ENCODE measurements at places on chromosomes 12 and 14. TPM values are rescaled to one million over a fixed set of nuclear protein-coding genes. Genes with fewer than 3 reads are reported as not detected.

The CPNE8 gene
- 33.0 TPM for total RNA-seq

The NTS gene
- total RNA-seq = 2.3 TPM

The MAP3K12 gene
- 17.5 TPM for total RNA-seq

The CLEC7A gene
- 79.5 TPM for total RNA-seq

The BEST3 gene
- total RNA-seq = not detected

The C14orf132 gene
- 44.8 TPM for total RNA-seq

The PPM1H gene
- 6.8 TPM for total RNA-seq

The CD9 gene
- 437 TPM for total RNA-seq

The GPR135 gene
- total RNA-seq = 3.4 TPM

The PLA2G1B gene
- total RNA-seq = 42.2 TPM

The CMTM5 gene
- 1.4 TPM for total RNA-seq

The MRPS35 gene
- 31.5 TPM for total RNA-seq

Measured in lower lobe of right lung (tissue), 2 donors.